ENCODE measurements at places on chromosomes 2 and 18.

DNA sequence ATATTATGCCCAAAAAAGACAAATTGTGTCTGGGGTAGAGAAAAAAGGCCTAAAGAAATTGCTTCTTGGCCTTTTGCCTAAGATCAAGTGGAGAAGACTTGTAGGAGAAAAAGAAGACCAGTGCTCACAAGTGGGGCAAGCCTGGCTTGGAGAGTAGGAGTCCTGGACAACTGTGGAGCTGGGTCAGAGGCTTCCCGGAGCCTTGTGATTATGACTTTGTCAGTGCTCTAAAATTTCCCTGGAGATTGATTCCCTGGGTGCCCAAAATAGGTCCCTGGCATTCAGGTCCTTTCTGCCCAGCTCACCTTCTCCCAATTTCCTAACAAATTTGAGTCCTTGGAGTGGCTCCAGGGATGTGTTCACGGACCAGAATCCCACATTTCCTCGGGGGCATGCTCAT, 787 bp upstream of the TRIM54 start:
- no peak for DNase-seq

GRCh38 chr2:119544939-119545475, 758 bp downstream of the CFAP221 start:
- DNase-seq, result no peak

DNA sequence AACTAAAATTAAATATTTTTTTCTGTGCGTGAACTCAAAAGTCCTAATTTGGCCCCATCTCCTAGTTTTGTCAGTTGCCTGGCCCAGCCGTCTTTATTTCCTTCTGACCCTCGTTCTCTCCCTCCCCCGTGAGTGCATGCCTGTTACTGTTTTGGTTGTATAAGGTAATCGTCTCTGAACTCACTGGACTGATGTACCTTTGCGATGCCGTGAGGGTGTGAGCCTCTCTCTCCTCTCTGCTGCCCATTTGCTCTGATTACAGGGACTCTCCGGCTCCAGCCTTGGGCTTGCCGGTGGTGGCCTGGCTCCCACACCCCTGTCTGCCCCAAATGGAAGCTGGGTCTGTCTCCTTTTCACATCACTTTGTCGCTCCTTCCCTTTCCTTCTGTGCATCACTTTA, 66.5 kb upstream of the RBM44 start:
- DNase-seq, result no peak

DNA sequence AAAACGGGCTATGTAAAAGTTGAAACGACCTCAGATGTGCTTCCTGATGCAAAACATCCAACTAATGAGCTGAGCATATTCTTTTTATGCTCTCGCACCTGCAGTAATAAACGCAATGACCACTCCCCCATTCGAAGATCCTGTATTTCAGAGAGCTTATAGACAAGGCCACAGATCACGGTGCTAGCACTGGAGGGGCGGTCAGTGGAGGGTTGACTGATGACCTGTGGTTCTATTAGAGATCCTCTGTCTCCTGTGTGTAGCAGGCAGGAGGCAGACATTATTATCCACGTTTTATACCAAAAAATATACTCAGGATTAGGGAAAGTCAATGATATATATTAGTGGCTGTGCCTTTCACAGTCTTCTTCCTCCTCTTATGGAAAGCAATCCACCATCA, 457.0 kb downstream of the CNTNAP5 start:
- no peak for DNase-seq

- DNase-seq, result no peak
Observed at GRCh38 chr18:31030574-31031278, 11.8 kb downstream of the DSC3 start.

GRCh38 chr2:33090553-33091134, 143.9 kb downstream of the LTBP1 start:
- DNase-seq, result no peak

- no peak for DNase-seq
Observed at GRCh38 chr2:132766573-132766972, 96.6 kb upstream of the LYPD1 start.

- no peak for DNase-seq
Observed at GRCh38 chr2:113089916-113090315, 22.1 kb downstream of the IL1F10 start.

- DNase-seq, result no peak
Observed at GRCh38 chr2:178521304-178522150, 41.3 kb downstream of the PLEKHA3 start.

- DNase-seq, result no peak
Observed at GRCh38 chr2:234331566-234331965, 165.3 kb downstream of the ARL4C start.

DNA sequence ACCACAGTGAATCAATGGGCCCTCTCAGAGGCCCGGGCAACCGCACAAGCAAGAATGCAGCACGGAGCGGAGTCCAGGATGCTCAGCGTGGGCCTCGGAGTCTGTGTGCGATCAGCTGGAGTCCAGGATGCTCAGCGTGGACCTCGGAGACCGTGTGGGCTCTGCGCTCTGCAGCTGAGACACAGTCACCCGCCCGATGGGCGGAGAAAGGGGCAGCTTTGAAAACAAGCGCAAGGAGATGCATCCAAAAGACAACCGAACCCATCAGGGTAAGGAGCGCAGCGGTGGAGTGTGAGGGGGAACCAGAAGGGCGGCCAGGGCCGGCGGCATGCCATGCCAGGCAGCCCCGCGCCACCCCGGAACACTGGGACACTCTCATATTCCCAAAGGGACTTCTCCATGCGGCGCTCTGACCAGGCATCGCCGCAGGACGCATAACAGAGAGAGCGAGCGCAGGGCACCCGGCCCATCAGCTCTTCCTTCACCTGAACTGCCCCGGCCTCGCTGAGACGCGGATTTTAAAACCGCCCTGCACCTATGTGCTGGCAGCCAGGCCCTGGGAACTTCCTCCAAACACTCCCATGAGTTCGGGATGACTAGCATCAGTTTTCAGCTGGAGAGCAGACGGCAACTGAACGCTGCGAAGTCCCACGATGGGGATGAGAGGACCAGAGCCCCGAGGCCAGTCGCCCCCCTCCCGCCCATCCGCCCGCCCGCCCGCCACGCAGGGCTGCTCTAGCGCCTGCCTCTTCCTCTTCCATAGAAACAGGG, 44.7 kb downstream of the MC5R start:
- no peak for DNase-seq

DNA sequence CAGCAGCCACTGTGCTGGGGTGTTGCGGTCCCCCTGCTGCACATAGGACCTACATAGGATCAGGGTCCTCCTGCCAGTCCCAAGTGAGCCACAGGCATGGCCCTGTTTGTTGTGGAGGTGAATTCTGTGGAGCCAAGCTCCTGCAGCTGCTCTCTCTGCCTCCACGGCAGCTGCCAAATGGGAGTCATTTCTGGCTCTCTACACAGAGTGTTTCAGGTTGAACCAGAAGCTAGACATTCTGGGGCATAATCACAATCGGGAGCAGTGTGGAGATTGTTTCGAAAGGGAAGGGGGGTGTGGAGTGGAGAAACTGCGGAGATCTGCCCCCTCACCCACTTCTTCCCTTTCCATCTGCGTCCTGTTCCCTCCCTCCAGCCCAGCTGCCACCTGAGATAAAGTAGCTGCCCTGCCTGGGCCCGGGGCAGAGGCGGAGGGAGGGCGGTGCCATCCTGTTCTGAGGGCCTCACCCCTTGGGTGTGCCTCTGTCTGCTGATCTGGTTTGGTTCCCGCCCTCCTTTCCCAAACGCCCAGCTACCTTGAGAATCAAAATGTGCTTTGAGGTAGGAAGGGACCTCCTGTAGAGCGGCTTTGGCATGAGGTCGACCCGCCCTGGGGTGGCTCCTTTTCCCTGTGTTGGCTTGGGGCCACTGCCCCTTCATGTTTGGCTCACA, 139.4 kb downstream of the WDSUB1 start:
- no peak for DNase-seq
